ENCODE measurements at places on chromosomes 3 and 15.

GRCh38 chr3:3087279-3087678 lies 22.9 kb downstream of the IL5RA start:
- H3K4me3 ChIP-seq = no peak overlapping the region
- H3K27me3 ChIP-seq = no peaks in the 10 kb centered on the region
- H3K4me1 ChIP-seq = no peaks in the 10 kb centered on the region

GRCh38 chr15:66285533-66286280 lies 7.7 kb upstream of the DIS3L start:
- H3K27me3 ChIP-seq = no peaks in the 10 kb centered on the region
- DNase-seq = no peak
- H3K27ac ChIP-seq = no peak overlapping the region
- no peak overlapping the region for H3K4me3 ChIP-seq
- H3K4me1 ChIP-seq = no peaks in the 10 kb centered on the region

DNA sequence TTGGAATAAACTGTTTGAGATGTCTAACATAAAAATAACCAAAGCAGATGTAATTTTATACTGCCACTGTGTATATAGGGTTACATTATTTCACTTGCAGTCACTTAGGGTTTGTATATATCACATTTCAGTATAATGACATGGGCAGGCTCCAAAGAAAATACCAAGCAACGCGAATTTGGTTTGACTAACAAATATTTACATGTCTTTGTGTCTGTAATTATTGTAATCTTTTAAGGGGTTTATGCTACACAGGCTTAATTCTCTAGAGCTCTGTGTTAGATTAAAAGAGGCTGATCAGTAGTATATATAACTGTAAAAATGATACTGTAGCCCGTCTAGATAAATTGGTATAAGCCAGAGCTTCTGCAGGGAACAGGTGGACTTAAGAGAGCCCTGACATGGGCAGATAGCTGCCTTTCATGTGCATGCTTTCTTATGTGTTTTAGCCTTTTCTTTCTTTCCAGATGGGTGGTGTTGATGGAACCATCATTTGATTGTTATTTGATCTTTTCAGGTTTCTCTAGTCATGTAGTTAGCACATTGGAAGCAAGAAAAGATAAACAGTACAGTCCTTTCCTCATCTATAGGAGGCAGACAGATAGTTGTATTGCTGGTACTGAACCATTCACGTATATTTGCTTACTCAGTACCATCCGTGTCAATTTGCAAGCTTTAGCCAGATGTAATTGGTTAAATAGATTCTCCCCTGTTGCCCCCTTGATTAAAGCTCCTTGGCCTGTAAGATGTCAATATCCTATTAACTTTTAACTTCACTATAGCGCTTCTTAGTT lies 86.1 kb downstream of the GALK2 start:
- no peak overlapping the region for H3K4me3 ChIP-seq
- H3K27me3 ChIP-seq = no peaks in the 10 kb centered on the region
- H3K27ac ChIP-seq = no peak overlapping the region
- peaks cover 10% of the 10 kb centered on the region for H3K36me3 ChIP-seq
- H3K4me1 ChIP-seq = no peaks in the 10 kb centered on the region

DNA sequence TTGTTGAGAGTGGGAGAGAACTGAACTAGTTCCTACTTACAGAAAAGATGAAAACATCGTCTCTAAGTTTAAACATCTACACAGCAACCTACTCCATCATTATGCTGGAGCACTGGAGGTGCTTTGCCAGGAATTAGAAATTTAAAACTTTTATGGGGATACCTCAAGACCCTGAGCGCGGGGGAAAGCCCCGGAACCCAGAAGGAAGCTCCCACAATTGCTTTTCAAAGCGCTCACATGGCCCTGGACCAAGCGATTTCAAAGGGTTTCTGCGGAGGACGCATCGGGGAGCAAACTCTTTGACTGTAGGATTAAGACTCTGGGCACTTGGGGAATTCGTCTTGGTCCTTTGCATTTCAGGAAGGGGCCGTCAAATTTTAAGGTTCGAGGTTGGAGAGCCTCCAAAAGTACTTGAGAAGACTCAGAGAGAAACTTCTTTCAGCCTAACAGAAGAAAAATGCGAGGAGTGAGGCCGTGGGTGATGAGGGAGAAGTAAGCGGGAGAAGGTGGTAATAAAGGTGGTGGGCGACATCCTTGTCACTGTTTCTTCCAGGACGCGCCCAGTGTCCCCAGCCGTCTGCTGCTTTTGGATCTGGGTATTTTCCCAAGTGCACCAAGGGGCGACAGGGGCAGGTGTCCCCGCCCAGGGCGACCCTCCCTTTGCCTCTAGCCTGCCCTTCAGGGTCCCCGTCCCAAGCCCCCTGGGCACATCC lies 591 bp downstream of the PROK2 start:
- no peak overlapping the region for H3K4me3 ChIP-seq
- no peak overlapping the region for H3K27ac ChIP-seq
- DNase-seq = no peak
- no peaks in the 10 kb centered on the region for H3K4me1 ChIP-seq
- H3K36me3 ChIP-seq = no peaks in the 10 kb centered on the region
- peaks cover 73% of the 10 kb centered on the region for H3K27me3 ChIP-seq

DNA sequence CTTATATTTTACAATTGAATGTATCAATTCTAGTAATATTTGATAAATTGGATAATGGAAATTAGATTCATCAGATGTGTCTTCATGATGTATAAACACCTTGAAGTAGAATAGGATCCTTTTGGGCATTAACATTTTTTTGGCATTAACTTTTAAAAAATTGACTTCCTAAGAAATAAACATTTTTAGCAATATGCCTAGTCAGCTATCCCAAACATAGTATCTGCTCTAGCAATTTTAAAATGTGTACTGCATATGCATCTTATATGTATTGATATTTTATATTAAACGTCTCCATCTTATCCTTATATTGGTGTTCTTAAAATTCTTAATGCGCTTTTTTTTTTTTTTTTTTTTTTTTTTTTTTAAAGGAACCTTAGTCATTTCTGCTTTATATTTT lies 8.5 kb downstream of the CCNDBP1 start:
- H3K4me3 ChIP-seq = no peak overlapping the region
- peaks cover 62% of the 10 kb centered on the region for H3K36me3 ChIP-seq
- no peaks in the 10 kb centered on the region for H3K4me1 ChIP-seq
- H3K27me3 ChIP-seq = no peaks in the 10 kb centered on the region
- DNase-seq = no peak

GRCh38 chr3:14150491-14151230 lies 25.8 kb downstream of the TMEM43 start:
- no peaks in the 10 kb centered on the region for H3K27me3 ChIP-seq
- no peak overlapping the region for H3K27ac ChIP-seq
- H3K36me3 ChIP-seq = peaks cover 53% of the 10 kb centered on the region
- H3K4me3 ChIP-seq = no peak overlapping the region
- no peaks in the 10 kb centered on the region for H3K4me1 ChIP-seq

GRCh38 chr3:44584646-44585501 lies at the start of gene ZNF660:
Gene ZNF660 (plus strand): TSS chr3:44584964. CDS start chr3:44594194, 9,230 bp downstream.
- H3K4me1 ChIP-seq = no peaks in the 10 kb centered on the region
- DNase-seq = no peak
- H3K27ac ChIP-seq = no peak within 1 kb of the TSS

DNA sequence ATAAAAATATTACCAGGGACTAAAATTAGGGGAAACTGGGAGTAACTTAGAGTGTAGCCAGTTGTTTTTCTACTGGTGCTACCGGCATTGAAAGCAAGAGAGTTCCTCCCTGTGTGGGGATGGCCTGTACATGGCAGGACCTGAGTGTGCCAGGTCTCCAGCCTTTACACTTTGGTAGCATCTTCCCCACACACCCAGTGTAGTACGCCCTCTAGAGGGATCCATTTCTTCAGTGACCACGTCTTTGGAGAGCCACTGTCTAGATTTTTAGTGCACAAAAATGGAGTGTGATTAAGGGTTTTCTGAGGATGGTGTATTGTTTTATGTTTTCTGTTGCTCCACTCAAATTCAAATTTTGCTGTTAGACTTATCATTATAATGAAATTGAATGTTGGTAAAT lies 507.0 kb upstream of the TPRG1 start:
- H3K27me3 ChIP-seq = no peaks in the 10 kb centered on the region
- H3K4me1 ChIP-seq = no peaks in the 10 kb centered on the region
- H3K4me3 ChIP-seq = no peak overlapping the region

- no peaks in the 10 kb centered on the region for H3K27me3 ChIP-seq
- no peak for DNase-seq
- no peak overlapping the region for H3K27ac ChIP-seq
- H3K36me3 ChIP-seq = no peaks in the 10 kb centered on the region
Observed at GRCh38 chr15:42090370-42090769, 4.0 kb downstream of the PLA2G4D start.
